ENCODE measurements at places on chromosomes 5 and 9. TPM values are rescaled to one million over a fixed set of nuclear protein-coding genes. Genes with fewer than 3 reads are reported as not detected.

The SEPTIN8 gene
- total RNA-seq: 35.3 TPM

The CMYA5 gene
- total RNA-seq: 0.18 TPM

The PCDHGA4 gene
- 0.10 TPM for total RNA-seq

The CDC25C gene
- 18.3 TPM for total RNA-seq

The NPDC1 gene
- 29.9 TPM for total RNA-seq

The CCL27 gene
- total RNA-seq: not detected

The SLC27A6 gene
- not detected for total RNA-seq

DNA sequence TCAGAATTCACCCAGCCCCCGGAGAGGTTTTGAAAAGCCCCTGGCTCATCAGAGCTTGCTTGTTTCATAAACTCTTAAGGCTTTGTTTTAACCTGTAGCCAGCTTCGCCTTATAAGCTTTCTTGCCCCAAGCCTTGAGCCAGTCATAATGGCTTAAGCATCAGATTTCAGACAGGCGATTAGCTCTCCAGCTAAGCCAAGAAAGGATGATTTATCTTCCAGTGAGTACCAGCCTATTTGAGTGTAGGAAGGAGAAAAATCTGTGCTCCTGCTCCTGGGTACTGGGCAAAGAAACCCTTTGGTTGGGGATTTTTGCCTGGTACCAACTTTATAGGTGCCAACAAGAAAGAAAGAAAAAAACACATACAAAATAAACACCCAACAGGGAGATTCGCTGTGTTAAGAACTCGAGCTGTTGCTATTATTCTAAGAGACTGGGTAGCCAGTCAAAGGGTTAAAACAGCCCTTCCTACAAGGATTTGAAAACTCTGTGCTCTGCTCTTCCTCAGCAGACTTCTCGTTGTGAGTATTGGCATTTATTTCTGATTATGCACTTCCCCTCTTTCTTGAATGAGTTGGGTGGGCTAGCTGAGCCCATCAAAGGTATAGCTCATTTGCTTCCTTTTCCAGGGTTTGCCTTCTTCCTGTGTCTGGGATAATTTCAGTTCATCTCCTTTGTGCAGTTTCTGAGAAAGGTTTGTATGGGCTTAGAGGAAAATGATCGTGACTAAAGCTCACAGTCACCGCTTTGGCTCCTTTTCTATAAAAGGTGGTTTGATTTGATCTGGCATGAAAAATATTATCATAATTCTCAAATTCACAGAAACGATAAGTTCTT is 157.2 kb upstream of the DMRT1 start:
- DNase-seq: no peak

GRCh38 chr9:13992138-13993088 is 321.5 kb downstream of the NFIB start:
- no peak for DNase-seq

- no peak for DNase-seq
These were observed 3.0 kb upstream of the TMEM210 start for GRCh38 chr9:137174722-137175293.

DNA sequence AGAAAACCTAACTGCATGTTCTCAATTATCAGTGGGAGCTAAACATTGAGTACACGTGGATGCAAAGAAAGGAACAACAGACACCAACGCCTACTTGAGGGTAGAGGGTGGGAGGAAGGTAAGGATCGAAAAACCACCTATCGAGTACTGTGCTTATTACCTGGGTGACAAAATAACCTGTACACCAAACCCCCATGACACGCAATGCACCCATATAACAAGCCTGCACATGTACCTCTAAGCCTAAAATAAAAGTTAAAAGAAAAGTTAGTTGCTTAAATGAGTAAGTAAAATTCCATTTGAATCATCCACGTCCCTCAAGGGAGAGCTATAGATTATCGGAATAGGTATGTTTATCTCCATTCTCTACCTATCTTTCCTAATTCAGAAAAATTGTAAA is 210.2 kb upstream of the ADCY2 start:
- DNase-seq: no peak

- no peak for DNase-seq
These were observed 2.9 kb upstream of the NPDC1 start for GRCh38 chr9:137048655-137049543.

DNA sequence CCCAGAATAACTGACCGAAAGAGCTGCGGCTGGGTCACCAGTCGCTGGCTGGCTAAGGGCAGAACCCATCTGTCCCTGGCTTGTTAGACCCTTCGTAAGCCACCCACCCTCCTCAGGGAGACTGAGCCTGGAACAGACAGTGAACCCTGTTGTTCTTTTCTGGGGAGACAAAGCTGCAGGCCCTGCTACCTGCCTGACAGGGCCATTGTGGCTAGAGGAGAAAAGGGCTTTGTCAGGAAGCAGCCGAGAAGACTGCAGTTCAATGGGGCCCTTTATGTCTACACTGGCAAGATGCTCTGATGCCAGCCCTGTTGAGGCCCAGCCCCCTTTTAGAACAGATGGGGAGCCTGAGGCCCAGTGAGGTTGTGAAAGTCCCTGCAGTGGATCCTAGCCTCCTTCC is 3.7 kb upstream of the NIPAL4 start:
- no peak for DNase-seq

DNA sequence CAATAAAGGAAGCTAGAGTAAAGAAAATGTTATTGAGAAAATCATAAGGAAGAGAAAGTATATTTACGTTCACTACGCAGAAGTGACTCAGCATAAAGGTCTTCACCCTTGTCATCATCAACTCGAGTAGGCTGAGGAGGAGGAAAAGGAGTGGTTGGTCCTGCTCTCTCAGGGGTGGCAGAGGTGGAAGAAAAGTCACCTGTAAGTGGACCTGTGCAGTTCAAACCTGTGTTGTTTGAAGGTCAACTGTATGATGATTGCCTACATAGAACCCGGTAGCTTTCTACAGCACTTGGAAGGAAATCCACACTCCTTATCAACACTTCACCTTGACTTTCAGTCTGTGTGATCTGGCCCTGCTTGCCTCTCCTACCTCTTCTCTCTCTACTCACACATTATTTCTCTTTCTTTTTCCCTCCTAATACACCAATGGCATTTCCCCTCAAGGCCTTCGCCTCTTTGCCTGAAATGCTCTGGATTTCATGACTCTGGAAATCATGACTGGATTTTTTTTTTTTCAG is 109.3 kb upstream of the CPEB4 start:
- no peak for DNase-seq

DNA sequence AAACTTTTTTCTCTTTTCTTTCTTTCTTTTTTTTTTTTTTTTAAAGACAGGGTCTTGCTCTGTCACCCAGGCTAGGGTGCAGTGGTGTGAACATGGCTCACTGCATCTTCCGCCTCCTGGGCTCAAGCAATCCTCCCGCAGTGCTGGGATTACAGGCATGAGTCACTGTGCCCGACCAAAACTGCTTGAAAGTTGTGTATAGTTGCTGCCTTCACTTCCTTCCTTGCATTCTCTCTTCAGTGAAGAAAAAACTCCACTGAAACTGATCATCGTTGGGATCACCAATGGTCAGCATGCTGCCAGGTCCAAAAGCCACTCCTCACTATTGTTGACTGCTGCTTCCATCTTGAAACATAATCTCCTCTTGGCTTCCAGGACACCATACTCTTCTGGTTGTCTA is 66.6 kb upstream of the CTNNA1 start:
- no peak for DNase-seq

- DNase-seq: no peak
These were observed 111.8 kb downstream of the INIP start for GRCh38 chr9:112605963-112606699.

DNA sequence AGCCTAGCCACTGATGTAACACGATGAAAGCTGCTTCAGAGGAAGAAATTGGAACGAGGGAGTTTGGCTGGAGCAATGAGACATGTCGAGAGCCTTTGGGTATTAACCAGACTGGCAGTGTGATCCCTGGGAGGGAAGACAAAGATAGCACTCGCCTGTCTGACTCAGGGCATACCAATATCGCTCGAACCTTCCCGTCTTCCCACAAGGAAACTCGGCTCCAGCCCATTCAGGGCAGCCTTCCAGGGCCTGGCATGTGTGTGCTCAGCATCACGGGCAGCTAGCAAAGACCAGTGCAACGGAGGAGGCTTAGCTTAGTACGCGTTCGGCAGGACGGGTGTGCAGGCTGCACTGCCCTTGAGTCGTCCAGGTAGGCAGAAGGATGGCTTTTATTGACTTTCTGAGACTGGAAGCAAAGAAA is 356.9 kb upstream of the WWC1 start:
- no peak for DNase-seq

DNA sequence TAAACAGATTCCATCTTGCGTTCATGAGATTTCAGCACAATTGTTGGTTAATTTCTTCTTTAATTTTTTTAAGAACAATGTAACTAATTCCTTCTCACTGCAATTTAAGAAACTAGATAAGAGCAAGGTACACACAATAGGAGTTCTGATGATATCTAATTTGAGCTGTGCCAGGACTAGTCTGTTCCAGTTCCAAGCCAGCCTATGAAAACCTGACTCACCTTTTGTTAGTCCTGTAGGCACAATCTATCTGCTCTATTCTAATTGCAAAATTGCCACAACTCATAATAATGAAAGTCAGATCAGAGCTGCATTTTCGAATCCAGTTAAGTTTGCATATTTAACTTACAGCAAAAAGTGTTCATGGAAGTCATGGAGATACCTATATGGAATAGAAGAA is 494.1 kb upstream of the TUSC1 start:
- DNase-seq: no peak

DNA sequence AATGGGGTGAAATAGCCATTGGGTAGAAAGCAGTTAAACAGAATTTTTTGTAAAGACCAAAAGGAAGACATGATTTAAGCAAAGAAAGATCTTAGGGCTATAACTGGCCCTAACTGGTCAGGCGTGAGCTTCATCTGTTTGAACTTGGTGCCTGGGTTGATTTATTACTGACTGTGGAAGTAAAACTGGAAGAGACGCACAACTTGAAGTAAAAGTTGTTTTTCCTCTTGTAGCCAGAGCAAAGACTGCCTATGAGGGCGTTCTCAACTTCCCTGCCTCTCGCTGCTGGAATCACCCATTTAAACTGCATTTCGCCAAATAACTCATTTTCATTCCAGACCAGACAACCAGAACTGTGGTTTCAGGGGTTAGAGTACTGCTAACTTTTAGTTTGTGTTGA is 1.5 kb downstream of the THBS4 start:
- DNase-seq: no peak

DNA sequence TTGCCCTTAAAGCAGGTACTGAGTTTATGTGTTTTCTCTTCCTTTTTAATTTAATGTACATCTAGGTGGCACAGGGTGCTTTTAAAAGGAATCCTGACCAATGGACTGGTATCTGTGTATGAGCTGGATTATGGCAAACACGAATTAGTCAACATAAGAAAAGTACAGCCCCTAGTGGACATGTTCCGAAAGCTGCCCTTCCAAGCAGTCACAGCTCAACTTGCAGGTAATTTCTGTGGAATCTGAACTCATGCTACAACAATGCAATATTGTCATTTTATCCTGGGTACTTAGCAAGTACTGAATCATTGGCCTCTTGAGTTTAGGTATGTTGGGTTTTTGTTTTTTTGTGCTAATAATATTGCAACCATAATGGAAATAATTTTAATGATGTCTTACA is 14.4 kb upstream of the TMOD1 start:
- no peak for DNase-seq

- DNase-seq: no peak
These were observed 73.0 kb downstream of the C9orf85 start for GRCh38 chr9:71984403-71984802.

DNA sequence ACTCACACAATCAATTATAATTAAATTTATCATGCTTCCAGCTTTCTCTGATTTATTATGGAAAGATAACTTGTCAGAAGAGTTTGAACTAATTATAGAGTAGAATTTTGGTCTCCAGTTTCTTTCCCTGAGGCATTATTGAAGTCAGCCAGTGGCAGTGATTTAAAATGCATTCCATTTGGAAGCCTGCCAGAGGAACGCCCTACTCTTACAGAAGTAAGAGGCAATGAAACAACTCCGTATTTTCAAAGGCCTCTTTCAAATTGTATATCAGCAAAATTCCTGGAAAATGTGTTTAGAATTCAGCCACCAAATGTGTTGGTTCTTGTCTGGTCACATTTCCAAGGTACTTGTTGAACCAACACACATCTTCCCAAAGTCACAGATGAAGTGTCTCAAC is 640.9 kb downstream of the SEMA5A start:
- DNase-seq: no peak

DNA sequence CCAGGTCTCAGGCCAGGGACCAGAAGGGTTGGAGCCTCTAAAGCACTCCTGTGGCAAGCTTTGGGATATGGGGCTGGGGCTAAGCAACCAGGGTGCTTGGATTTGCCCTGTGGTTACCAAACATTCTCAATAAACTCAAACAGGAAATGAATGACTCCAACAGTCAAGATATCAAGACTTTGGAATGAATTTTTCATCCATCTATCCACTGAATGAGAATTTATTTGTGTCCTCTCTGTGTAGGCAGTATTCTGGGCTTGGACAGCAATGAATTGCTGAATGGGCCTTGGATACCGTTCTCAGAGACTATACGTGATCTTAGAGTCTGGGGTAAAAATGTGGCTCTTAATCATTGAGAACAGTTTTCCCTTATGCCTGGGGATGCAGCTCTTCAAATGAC is 212.5 kb downstream of the DAB2IP start:
- no peak for DNase-seq

GRCh38 chr5:149782018-149782894 is 52.1 kb downstream of the PPARGC1B start:
- DNase-seq: no peak

DNA sequence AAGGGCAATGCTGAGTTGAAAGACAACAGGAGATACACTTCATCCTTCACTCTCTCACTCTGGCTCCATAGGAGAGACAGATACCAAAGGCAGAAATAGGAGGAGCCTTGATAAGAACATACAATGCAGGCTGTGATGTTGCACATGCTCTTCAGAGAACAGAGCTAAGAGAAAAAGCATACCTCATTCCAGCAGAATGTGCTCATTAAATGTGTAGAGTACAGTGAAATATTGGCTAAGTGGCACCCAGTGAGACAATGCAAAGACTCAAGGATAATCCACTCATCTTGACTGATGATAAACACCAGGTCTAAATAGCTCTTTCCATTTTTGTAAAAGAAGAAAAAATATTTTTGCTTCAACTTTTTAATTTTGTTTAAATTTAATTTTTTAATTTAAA is 139.7 kb downstream of the OR2K2 start:
- DNase-seq: no peak

DNA sequence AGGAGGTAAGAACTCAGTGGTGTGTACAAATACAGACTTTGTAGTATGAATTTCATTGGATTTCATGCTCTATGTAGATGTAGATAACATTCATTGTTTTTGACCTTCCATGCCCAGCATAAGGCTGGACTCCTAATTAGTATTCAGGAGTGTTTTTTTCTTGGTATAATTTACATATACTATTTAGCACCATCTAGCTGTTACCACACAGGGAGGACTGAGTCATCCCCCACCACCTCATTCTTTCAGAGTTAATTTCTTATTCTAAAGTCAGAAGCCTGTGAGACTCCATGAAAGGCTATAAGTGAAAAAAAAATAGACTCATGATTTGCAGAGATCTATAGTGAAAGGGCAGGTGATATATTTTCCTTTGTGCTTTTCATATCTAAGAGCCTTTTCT is 555.0 kb downstream of the PRR16 start:
- DNase-seq: no peak

GRCh38 chr9:112037281-112038016 is 137.6 kb downstream of the SUSD1 start:
- peak; percentile 92 for DNase-seq

- DNase-seq: no peak
These were observed 28.8 kb upstream of the PLIN2 start for GRCh38 chr9:19156026-19156474.

GRCh38 chr9:122212473-122213004 is 16.2 kb downstream of the LHX6 start:
- DNase-seq: no peak

Data from activated CD8-positive, alpha-beta T cell treated with anti-CD3 and anti-CD28 coated beads, Interleukin-2, amount 10 ng/mL, durations not matched to agents 7 days and 5 days (primary cell).